ENCODE measurements at places on chromosomes 7 and 10.

GRCh38 chr10:46304062-46304461 lies 17.3 kb downstream of the ANTXRL start:
- no peak for DNase-seq

GRCh38 chr10:12358863-12359564 lies 9.7 kb downstream of the CAMK1D start:
- DNase-seq: no peak

GRCh38 chr10:121236621-121237020 lies 361.6 kb downstream of the FGFR2 start:
- no peak for DNase-seq

- DNase-seq: peak; percentile 95
These were observed 625 bp downstream of the IPMK start for GRCh38 chr10:58266826-58267712.

DNA sequence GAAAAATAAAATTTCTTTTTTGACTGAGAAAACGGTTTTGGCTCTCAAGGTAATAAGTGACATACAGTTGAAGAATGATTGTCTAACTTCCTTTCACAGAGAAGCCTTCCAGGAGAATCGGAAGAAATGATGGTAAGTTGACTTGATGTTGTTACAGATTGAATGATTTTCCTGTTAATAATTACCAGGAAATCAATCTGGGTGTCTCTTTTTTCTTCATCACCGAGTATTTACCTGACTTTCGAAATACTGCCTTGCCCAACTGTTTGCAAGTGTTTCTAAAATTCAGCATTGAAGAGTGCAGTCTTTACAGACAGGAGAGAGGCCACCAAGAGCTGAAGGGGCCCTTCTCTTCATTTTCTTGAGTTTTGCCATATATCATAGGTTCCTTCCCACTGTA lies 4.0 kb downstream of the ITIH2 start:
- no peak for DNase-seq

DNA sequence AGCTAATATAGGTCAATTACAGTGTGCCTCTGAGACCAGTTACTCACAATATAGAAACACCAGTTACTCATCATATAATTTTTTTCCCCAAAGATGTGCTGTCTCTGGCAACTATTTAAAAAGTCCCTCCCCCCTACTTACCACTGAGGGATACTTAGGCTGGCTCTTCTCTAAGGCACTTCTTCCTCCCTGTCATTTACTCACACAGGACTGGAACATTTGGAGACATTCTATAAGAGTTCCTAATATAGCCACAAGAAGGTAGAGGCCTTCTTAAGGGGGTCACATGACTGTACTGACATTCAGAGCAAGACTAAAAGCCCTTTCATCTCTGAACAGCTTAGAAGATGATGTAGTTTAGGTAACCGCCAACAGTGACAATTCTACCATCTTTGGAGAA lies 44.4 kb upstream of the SLIT1 start:
- no peak for DNase-seq

- DNase-seq: peak; percentile 2
These were observed 362.9 kb downstream of the MAGI2 start for GRCh38 chr7:79090543-79090942.

GRCh38 chr7:130650611-130651120 lies 17.9 kb downstream of the COPG2 start:
- DNase-seq: no peak

GRCh38 chr7:131636092-131636491 lies 79.7 kb upstream of the PODXL start:
- DNase-seq: no peak

DNA sequence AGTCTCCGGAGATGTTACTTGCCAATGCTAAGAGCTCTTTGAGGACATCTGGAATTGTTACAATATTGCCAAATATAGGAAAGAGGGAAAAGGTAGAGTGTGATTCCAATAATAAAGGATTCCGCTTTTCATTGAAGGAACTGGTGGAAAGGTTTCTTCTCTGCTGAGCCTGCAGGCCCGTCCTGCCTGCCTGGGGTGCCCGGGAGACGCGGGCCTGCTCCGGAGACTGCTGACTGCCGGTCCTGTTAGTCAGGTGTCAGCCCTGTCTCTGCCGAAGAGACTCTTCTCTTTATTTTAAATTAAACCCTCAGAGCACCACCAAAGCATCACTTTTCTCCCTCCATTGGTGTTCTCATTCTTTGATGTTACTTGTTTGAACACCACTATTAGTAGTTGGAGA lies 2.2 kb downstream of the EGFR start:
- no peak for DNase-seq

- DNase-seq: no peak
These were observed 14.1 kb downstream of the CXCL12 start for GRCh38 chr10:44370731-44371248.

DNA sequence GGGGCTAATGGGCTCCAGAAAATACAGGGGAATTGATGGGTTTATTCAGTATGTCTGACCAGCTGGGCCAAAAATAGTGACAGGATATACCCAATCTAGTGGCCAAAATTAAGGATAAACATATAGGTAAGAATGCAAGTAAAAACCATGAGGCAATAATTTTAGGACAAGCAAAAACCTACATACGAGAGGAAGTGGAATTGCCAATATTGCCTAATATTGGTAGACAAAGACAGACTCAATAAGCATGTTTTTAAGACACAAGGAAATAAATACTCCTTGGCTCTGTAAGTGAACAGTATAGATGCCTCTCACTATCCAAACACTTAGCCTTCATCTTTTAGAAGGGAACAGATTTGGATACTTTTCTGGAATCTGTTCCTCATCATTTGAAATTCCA lies 51.0 kb downstream of the ATXN7L1 start:
- no peak for DNase-seq

DNA sequence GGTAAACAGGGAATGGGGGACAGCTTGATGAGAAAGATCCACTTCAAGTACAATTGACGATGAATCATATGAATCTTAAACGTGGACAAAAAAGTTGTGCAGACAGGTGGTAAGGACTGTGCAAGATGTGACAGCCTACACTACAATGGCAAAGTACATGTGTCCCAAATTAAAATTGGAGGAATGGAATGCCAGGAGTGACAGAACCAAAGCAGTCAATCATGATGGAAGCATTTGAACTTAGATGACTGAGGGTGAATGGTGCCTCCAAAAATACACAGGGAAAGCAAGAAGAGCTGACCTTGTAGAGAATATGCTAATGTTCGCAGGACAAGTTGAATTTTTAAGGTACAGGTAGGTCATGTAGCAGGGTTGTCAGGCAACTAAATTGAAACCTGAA lies 150.3 kb upstream of the WNT16 start:
- no peak for DNase-seq

DNA sequence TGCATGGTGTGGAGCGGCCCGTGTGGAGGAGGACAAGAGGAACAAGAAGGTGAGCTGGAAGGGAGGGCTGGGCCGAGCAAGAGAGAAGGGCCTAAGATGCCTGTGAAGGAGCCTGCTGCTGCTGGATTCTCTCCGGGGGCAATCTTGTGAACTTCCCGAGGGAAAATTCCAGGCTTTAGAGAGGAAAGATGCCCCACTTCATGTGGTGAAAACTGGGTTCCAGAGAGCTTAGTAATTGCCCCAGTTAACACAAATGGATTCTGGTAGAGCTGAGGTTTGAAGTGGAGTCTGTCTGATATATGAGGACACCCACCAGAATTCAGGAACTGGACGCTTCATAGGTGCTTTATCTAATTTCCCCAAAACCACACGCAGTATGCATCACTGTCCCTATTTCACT lies 114.1 kb upstream of the ZMIZ1 start:
- no peak for DNase-seq

DNA sequence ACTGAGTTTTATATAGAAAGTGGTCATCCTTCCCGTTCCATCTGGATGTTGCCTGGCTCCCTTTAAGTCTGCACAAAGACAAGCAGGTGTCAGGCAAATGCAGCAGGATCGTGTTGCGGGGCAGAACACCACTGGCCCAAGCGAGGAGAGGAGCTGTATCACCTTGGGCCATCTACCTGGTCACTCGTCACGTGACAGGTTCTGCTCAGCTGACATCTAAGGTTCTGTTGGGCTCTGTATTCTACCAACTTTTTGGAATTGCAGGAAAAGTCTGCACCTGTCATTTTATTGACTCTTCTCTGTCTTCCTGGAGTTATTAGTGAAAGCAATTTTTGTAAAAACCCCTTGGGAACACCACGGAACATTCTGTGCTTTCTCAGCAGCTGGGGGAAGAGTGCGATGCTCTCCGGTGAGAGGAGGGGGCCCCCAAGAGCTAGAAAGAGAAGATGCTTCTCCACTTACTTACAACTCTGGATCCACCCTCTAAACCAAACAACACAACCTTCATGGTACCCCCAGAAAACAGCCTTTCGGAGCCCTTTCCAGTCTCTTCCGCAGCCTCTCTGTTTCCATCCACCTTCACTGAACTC lies 83.4 kb upstream of the NMT2 start:
- no peak for DNase-seq

- DNase-seq: no peak
These were observed 26.7 kb downstream of the TRIM8 start for GRCh38 chr10:102670871-102671434.

DNA sequence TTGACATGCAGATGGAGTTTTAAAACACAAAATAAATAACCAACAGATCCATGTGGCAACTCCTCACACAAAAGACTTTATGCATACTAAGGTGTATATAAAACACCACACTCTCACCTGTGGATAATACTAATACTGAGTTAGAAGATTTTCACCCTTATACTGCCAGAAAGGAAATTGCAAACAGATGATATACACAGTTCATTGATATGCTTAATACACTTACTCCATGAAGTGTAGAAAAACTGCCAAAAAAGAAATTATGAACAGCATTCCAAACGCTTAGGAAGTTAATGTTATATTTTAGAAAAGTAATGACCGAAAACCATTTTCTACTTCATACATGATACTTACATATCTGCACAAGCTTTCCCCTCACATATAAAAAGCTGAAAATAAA lies 17.6 kb upstream of the SNX13 start:
- no peak for DNase-seq

DNA sequence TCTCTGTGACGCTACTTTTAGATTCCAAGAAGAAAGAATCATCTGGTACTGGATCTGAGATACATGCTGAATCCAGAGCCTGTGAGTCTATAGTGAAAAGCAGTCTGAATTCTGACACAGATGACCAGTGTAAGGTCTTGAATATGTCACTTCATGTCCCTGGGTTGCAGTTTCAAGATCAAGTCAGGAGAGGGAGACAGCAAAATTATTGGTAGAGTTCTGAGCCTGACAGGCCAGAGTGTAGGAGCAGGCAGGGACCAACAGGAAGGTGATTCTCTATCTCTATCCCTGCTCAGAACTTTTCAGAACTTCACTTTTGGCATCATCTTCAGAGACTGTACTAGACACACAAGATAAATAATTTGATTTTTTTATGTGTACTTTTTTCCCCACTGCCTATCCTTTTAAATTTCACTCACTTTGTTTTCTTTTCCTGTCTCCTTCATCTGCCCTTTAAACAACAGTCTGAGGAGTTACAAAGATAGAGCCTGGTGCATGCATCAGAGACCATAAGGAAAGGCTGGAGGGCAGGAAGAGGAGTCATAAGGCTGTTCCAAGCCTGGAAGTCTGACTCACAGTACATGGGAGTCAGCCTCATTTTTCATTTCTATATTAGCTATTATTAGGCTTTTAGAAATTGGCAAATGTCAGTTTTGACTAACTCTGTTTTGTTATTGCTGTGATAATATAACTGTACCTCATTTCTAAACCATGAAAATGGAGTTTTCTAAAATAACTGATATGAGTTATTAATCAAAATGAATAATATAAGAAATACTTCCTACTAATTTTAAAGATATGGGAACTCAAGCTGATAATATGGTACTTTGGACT lies 120.2 kb upstream of the TMEM229A start:
- DNase-seq: no peak

DNA sequence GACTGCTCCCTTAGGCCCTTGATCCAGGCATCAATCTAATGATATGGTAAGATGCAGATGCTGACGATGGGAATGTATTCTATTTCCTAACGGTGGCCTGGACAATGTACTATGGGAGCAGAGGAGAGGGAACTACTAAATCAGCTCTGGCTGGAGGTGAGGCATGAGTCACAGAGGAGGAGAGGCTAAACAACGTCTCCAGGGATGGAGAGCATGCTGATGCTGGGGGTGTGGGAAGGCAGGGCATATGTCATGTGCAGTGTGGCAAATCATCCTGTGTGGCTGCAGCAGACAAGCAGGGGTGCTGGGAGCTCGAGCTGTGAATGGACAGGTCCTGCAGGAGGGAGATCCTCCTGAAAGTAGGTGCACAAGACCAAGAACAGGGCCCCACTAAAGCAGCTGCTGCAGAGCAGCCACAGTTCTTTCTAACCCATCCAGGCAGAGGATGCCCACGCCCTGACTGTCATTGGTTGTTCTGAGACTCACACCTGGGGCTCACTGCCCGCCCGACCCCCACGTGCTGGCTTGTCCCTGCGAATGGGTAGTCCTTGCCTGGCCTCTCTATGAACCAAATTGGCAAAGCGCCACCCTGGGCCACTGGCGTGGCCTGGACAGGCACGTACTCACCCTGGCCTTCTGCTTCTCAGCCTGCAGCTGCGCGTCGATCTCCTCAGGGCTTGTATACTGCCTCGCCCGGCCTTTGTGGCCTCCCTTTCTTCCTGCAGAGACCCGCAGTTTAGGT lies 4.0 kb downstream of the PDAP1 start:
- no peak for DNase-seq

DNA sequence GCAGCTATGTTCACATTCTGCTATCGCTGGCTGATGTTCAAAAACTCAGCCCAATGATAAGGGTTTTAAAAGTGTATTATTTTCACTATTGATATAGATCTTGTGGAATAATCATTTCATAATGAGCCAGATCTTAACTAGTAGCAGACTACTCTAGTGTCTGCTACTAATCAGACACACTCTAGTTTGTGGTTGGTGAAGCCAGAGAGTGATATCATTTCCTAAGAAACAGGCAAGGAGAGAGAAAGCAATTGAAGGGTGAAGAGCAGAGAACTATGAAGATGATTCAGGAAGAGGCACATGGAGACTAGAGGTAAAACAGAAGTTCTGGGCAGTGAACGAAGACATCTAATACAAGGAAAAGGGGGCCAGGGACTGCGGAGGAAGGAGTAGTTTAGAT lies 58.2 kb upstream of the BET1 start:
- no peak for DNase-seq

DNA sequence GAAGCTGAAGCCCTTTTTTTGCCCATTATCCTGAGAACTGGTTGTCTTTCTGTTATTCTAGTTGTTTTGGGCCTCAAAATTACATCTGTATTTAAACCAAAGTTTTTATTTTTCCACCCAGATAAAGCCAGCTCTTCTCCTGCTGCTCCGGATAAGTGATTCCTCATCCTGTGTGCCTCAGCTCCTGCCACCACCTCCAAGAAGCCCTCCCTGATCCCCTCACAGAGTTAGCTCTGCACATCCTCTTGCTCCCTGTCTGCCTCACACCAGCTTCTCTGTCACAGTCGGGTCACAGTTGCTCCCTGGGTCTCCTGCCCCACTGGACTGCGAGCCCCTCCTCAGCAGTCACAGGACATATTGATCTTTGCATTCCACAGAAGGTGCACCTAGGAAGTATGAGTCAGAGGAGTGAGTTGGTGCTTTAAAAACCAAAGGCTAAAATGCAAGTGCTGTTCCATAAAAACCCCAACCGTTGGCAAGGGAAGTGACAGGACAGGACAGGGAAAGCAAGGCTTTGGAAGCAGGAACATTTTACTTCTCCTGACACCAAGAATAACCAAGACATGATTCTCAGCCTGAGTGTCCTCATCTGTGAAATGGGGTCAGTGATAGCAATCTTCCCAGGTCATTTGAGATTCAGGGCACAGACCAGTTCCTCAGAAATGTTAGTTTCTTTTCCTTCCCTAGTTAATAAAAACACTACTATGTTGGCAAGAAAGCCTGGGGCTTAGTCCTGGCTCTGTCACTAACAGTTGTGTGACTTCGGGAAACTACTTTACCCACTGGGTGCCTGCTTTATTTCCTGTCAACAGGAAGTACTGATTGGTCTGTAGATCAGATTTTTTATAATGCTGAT lies 36.5 kb upstream of the EEPD1 start:
- peak; percentile 33 for DNase-seq
